NCI-H345 (cell line): ENCODE measurements at places on chromosomes 11 and 22.

DNA sequence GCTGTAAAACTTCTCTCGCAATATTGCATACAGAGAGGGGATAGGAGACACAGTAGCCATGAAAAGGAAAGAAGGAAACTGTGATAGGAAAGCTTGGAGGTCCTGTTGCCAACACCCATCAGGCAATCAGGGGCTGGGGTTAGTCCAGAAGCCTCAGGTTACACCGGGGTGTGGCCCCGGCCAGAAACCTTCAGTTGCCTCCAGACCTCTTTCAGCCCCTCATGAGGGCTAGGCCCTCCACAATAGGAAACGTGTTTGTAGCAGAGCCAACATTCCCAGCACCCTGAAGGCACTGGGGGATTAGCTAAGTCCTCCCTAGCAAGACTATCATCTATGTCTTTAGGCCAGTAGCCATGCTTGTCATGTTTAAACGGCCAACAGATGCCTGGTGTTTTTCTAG lies 1048.0 kb upstream of the CNTN5 start:
- DNase-seq: no peak

DNA sequence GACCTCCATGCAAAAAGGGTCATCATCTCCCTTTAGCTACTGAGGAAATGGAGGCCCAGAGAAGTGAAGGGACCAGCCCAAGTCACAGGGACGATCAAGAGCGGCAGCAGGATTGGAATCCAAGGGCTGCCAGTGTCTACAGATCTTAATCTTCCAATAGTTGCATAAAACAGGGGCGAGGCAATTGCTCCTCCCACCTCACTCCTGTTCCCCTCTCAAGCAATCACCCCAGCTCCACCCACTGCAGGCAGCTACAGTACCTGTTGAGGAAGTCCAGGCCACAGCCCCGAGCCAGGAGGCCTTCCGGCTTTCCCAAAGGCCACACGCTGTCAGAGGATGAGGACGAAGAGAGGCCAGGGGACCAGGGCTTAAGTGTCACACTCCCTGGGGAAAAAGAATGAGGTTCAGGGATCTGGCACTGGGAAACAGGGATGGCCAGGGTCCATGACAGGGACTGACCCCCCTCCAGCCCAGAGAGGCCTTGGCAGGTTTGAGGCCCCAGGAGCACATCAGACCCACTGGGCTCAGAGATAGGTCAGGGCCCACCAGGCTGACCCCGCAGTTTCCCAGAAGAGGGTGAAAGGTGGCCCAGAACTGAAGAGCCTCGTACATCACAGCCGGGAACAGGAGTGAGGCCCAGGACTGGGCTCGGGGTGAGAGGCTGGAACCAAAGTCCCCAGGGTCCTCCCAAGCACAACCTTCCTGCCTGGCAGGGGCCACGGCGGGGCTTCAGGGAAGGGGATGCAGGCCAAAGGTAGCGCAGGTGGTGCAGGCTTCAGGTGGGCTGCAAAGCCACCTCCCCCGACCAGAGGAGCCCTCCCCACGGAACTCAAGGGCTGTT lies 16.4 kb upstream of the MFNG start:
- DNase-seq: no peak

DNA sequence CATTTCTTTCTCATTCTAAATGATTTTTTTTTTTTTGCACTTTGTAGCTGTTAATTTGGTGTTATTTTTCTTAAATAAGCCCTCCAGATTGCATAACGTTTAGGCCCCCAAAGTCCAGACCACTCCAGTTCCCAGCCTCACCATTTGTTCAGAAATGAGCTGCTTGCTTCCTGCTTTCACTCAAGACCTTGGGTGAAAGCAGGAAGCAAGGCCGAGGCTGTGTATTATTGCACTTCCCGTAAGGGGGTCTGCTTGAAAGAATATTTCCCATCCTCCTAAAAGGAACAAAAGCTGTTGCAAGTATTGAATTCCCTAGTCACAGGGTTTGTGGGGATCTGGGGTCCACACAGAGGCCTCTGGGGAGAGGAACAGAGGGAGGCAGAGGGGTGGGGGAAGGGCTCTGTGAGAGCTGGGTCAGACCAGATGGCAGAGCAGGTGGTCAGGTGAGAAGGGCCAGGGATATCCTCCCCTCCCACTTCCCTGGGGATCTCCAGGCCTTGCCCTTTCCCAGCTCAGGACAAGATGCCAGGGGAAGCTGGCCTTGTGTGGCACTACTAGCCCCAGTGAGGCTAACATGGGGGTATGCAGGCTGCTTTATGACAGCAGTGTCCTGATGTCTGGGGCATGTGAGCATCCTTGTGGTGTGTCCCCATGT lies 51.6 kb upstream of the MYEOV start:
- DNase-seq: no peak

DNA sequence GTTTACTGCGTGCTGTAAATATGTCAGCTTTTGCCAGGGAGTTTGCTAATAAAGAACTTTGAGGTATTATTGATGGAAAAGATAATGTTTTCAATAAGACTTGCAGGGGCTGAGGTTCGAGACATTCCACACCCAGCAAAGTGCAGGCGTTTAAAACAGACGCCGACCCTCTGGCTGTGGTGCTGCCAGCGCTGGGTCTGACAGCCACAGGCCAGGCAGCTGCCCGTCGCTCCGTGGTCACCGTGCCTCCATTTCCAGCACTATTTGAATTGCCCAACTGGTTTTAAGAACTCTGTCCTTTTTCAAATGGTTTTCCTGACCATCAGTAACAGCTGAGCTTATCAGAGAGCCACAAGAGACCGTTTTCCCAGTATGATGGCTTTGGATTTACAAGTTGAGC lies 28.1 kb upstream of the ALX4 start:
- no peak for DNase-seq

DNA sequence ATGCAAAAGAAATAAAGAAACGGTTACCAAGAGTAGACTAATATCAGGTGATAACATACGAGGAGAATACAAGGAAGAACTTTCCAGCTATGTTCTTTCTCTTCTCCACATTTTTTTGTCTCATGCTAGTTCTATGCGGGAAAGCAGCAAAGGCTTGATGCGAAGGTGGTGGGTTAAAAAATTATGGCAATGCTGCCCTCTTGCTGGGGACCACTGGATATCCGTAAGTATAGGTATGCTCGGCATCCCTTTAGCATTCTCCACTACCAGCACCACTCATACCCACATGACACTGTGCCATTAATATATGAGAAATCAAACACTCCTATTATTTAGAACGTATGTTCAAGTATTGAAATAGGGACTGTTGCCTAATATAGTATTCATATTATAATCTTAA lies 776.4 kb downstream of the LRRC4C start:
- no peak for DNase-seq

- DNase-seq: no peak
Measured at GRCh38 chr11:71495286-71496230, 31.5 kb upstream of the KRTAP5-7 start.

DNA sequence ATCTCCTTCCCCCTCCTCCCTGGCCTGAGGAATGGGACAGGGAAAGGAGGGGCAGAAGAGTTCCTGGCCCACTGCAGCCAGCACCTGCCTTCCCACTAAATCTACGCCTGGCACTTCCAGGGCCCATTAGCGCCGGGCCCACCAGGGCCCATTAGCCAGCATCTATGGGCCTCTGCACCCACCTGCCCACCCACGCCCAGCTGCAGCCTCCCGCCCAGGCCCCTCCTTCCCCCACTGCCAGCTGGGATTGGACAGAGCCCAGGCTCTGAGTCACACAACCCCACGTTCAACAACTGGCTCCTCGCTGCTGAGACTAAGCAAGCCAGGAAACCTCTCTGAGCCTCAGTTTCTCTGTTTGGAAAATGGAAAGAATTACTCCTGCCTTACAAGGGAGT lies 48.7 kb downstream of the CYTH4 start:
- no peak for DNase-seq
